ENCODE measurements at places on chromosomes 12 and 14. TPM values are rescaled to one million over a fixed set of nuclear protein-coding genes. Genes with fewer than 3 reads are reported as not detected.

The CSAD gene
- 3.3 TPM for total RNA-seq

The HVCN1 gene
- total RNA-seq, result 2.7 TPM

The TSPAN11 gene
- total RNA-seq, result 6.5 TPM

The AKAP5 gene
- 2.5 TPM for total RNA-seq

The CACNA2D4 gene
- 2.7 TPM for total RNA-seq

The NUAK1 gene
- 4.0 TPM for total RNA-seq

The RHOF gene
- total RNA-seq, result 5.2 TPM

The IL25 gene
- not detected for total RNA-seq

The MGAT4C gene
- 0.03 TPM for total RNA-seq

The RERGL gene
- total RNA-seq, result not detected

The CCDC175 gene
- total RNA-seq, result not detected

The KLRG1 gene
- total RNA-seq, result 2.3 TPM

The TPPP2 gene
- not detected for total RNA-seq

The SRRM4 gene
- not detected for total RNA-seq

The GAS2L3 gene
- 54.6 TPM for total RNA-seq

The INSM2 gene
- 0.38 TPM for total RNA-seq

The OTUB2 gene
- total RNA-seq, result 0.51 TPM

The CLEC14A gene
- total RNA-seq, result 21.9 TPM

The HOXC13 gene
- 1.9 TPM for total RNA-seq

The AKAP3 gene
- total RNA-seq, result 1.1 TPM

The NFATC4 gene
- 39.3 TPM for total RNA-seq

The DEPDC4 gene
- total RNA-seq, result 5.1 TPM

The KERA gene
- not detected for total RNA-seq

The FAM90A1 gene
- total RNA-seq, result not detected

The DLK1 gene
- 0.28 TPM for total RNA-seq

The ARHGAP9 gene
- 9.3 TPM for total RNA-seq

The KLRC3 gene
- not detected for total RNA-seq

The KRT79 gene
- not detected for total RNA-seq

All from SJCRH30 (cell line).